ENCODE measurements at places on chromosomes 5 and 9. TPM values are rescaled to one million over a fixed set of nuclear protein-coding genes. Genes with fewer than 3 reads are reported as not detected.

DNA sequence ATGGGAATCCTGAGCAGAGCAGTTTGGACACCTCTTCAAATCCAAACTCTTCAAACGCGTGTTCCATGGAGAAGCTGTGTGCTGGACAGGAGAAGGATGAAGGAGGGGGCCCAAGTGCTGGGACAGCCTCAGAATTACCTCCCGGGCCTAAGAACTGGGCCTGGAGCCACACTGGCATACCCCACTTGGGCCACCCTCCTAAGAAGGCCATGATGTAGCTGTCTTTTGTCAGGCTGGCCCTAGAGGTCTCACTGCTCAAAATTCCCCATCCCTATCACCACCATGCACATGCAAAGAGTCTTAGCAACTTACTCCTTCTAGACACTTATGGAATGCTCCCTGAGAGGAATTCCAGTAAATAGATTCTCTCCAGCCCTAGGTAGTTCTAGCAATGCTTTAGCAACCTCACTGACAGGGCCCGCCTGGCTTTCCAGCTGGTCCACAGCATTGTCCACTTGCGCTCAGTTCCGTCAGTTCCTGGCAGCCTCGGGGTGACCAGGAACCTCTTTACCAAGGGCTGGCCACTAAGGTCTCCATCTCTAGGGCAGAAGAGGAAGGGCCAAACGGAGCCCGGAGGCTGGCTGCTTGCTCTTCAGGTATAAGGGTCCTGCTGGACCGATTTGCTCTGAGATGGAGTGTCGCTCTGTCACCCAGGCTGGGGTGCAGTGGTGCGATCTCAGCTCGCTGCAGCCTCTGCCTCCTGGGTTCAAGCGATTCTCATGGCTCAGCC lies 75.3 kb downstream of the RGS3 start:
- ATAC-seq, result no peak

DNA sequence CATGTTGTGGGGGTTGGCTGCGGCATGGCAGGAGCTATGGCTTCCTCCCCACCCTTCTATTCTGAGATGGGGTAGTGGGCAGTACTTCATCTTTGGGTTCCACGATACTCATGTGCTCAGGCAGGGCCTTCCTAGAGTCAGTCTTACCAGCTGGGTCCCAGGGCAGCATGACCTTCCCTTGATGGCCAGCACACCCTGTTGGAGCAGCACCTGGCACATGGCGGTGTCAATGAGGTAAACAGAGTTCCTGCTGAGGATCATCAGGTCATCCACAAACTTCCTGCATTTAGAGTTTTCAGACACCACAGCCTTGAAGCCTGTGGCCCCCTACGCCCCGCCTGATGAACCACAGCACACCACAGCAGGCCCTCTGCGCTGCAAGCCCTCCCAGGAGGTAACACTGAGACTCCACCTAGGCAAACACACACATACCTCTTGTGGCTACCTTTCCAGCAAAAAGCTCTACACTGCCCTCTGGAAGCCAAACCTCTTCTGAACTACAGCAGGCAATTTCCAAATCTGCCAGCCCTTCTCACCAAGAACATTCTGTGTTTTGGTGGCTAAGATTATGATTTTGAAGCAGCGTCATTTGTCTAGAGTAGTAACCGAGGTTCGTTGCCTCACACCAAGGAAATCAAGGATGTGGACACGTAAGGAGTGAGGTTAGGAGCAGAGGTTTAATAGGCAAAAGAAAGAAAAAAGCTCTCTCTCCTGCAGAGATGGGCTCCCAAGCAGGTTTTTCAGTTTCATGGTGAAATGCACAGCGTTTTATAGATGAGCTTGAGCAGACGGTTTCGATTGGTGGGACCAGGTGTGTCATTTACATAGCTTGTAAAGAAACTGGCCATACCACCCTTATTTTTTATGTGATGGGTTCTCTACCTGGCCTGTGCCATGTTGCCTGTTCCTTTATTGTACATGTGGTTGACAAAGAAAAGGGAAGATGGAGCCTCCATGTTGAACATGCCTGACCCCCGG lies 20.3 kb upstream of the TMEM174 start:
- peak; percentile 43 for ATAC-seq

- no peak for ATAC-seq
Measured at GRCh38 chr9:96222132-96222531, 79.8 kb downstream of the HSD17B3 start.

- peak; percentile 83 for ATAC-seq
Measured at GRCh38 chr9:2620919-2621721, 467 bp upstream of the VLDLR start.

GRCh38 chr9:84761137-84761808 lies 91.7 kb downstream of the NTRK2 start:
- no peak for ATAC-seq

- no peak for ATAC-seq
Measured at GRCh38 chr5:149217803-149218155, 53.9 kb upstream of the AFAP1L1 start.

- ATAC-seq, result no peak
Measured at GRCh38 chr9:93357649-93358048, 93.8 kb upstream of the FAM120A start.

GRCh38 chr5:5726401-5726800 lies 303.9 kb downstream of the ICE1 start:
- ATAC-seq, result no peak

DNA sequence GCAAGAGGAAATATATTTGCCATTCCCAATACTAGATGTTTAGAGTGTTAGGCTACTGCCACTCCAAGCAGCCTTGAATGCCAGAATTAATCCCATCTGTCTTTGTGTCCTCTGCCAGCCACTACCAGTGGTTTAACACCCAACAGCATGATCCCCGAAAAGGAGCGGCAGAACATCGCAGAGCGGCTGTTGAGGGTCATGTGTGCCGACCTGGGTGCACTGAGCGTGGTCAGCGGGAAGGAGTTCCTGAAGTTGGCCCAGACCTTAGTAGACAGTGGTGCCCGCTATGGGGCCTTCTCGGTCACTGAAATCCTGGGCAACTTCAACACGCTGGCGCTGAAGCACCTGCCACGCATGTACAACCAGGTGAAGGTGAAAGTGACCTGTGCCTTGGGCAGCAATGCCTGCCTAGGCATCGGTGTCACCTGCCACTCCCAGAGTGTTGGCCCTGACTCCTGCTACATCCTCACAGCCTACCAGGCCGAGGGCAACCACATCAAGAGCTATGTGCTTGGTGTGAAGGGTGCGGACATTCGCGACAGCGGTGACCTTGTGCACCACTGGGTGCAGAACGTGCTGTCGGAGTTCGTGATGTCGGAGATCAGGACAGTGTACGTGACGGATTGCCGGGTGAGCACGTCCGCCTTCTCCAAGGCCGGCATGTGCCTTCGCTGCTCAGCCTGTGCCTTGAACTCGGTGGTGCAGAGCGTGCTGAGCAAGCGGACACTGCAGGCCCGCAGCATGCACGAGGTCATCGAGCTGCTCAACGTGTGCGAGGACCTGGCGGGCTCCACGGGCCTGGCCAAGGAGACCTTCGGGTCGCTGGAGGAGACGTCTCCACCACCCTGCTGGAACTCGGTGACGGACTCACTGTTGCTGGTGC lies 29.3 kb downstream of the AMBP start:
- ATAC-seq, result no peak

- no peak for ATAC-seq
Measured at GRCh38 chr5:1796371-1797102, 3.1 kb downstream of the MRPL36 start.

DNA sequence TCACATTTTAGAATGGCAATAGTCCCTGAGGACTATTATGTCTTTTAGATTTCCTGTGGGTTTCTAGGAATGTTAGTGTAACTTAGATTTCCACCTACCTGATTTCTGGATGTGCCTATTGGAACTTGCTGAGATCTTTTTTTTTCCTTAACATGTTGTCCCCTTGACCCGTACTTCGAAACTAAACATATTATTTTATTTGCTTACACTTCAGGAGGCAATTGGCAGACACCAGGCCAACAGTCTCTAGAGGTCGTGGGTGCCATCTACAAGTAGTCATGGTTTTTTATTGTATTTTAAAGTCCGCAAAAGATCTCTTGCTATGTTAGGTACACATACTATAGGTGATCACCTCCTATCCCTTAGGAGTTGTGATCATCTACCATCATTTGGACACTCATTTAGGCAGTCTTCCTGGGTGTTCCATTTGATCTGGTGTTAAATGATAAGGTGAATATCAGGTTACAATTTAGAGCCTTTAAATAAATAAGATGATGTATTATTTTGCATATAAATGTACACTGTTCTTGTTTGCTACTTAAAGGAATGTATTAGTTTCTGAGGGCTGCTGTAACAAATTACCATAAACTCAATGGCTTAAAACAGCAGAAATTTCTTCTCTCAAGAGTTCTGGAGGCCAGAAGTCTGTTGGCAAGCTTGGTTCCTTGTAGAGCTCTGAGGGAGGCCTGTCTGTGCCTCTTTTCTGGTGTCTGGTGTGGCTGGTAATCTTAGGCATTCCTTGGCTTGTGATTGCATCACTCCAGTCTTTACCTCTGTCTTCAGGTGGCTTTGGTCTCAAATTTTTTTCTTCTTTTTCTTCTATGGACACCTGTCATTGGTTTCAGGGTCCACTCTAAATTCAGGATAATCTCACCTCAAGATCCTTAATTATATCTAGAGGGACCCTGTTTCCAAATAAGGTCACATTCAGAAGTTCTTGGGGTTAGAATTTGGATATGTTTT lies 64.8 kb downstream of the ZCCHC7 start:
- ATAC-seq, result no peak

DNA sequence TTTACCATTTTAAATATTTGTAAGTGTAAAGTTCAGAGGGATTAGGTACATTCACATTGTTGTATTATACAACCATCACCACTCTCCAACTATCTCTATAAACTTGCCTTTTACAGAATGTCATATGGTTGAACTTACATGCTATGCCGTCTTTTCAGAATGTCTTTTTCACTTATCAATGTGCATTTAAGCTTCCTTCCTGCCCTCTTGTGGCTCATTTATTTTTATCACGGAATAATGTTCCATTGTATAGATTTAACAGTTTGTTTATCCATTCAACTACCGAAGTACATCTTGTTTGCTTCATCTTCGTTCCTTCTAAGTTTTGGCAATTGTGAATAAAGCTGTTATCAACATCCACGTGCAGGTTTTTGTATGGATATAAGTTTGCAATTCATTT lies 133.3 kb upstream of the C6 start:
- ATAC-seq, result no peak

GRCh38 chr9:95434116-95435073 lies 82.4 kb downstream of the PTCH1 start:
- ATAC-seq, result peak; percentile 39

DNA sequence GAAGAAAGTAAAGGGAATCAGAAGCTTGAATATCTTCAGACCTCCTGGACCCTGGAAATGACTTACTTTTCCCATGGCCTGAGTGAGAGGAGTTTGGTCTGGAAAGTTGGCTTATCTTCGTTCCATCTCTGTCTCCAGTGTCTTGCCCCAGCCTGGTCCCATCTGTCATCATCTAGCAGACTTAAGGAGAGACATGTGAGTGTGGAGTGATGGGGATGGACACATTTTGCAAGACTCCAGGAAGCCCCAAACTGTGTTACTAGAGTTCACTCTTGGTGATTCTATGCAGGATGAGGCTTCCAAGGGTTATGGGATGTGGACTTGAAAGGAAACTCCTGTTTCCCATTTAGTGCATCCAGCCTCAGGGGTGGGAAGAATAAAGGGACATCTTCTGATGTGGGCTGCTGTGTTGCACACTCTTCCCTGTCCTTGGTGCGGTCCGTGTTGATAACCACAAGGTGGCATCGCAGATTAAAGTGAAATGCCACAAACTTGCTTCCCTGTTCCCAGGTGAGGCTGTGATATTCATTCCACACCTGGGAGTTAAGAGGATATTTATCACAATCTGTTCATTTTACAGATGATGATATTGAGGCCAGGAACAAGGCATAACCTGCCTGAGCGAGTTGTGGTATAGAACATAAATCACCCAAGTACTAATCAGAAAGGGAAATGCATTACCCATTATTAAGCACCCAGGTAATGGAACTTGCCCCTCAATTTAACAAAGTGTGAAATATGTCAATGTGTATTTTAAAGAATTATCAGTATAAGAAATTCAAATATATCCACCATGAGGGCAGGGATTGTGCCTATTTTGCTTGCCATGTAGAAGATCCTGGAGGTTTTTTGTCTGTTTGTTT lies 269.9 kb upstream of the PAPPA start:
- ATAC-seq, result peak; percentile 66

- peak; percentile 48 for ATAC-seq
Measured at GRCh38 chr9:93468763-93469456, 15.5 kb upstream of the FAM120AOS start.

- no peak for ATAC-seq
Measured at GRCh38 chr9:74479711-74480110, 17.4 kb upstream of the RORB start.

- no peak for ATAC-seq
Measured at GRCh38 chr5:138849439-138849838, 25.7 kb downstream of the LRRTM2 start.

GRCh38 chr5:18959535-18959934 lies 1028.5 kb downstream of the CDH18 start:
- ATAC-seq, result no peak

- no peak for ATAC-seq
Measured at GRCh38 chr5:133341915-133342710, 270.2 kb downstream of the FSTL4 start.

DNA sequence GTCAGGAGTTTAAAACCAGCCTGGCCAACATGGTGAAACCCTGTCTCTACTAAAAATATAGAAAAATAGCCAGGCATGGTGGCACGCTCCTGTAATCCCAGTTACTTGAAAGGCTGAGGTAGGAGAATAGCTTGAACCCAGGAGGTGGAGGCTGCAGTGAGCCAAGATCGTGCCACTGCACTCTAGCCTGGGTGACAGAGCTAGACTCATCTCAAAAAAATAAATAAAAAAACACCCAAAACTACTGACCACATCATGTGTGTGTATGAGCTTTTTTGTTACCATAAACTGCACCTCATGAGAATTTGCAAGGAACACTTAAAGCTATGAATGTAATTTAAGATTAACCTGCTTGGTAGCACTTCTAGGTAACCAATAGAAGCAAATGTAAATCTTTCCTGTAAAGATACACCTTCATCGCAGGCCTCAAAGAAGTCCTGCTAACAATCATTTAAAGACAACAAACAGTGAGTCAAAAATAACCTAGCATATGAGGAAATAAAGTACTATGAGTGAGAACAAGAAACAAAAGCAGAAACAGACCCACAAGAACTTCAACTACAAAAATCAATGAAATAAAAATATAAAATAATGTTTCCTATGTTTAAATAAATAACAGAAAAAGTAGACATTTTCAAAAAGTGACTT lies 13.0 kb downstream of the SLC38A9 start:
- no peak for ATAC-seq

Gene ADAMTS19
- total RNA-seq, result not detected

Gene DPH7
- 12.6 TPM for total RNA-seq

Gene SNCAIP
- total RNA-seq, result 2.3 TPM

Gene PDE4D
- 7.3 TPM for total RNA-seq

Gene CNTFR
- not detected for total RNA-seq

Gene LCN1
- not detected for total RNA-seq

Gene SPATA9
- not detected for total RNA-seq

Gene AGXT2
- total RNA-seq, result not detected

Gene SEC61B
- 75.8 TPM for total RNA-seq

Gene PIP5KL1
- 4.3 TPM for total RNA-seq

Gene EIF4EBP3
- 20.7 TPM for total RNA-seq

Gene PPP2R2B
- 0.76 TPM for total RNA-seq

Gene BHMT2
- total RNA-seq, result 0.72 TPM

Gene DMRTA1
- 1.8 TPM for total RNA-seq

Gene DRD1
- not detected for total RNA-seq

Gene ADAMTS13
- 0.92 TPM for total RNA-seq

Data from esophagus mucosa (tissue), 1 donor.